ENCODE measurements at places on chromosomes 12 and 14. TPM values are rescaled to one million over a fixed set of nuclear protein-coding genes. Genes with fewer than 3 reads are reported as not detected.

MYF6 gene
- not detected for total RNA-seq

- H3K4me3 ChIP-seq, result peak overlapping the region; percentile 56
- DNase-seq, result peak; percentile 94
These were observed 4.9 kb downstream of the ZNF385A start for GRCh38 chr12:54379398-54380201.

DNA sequence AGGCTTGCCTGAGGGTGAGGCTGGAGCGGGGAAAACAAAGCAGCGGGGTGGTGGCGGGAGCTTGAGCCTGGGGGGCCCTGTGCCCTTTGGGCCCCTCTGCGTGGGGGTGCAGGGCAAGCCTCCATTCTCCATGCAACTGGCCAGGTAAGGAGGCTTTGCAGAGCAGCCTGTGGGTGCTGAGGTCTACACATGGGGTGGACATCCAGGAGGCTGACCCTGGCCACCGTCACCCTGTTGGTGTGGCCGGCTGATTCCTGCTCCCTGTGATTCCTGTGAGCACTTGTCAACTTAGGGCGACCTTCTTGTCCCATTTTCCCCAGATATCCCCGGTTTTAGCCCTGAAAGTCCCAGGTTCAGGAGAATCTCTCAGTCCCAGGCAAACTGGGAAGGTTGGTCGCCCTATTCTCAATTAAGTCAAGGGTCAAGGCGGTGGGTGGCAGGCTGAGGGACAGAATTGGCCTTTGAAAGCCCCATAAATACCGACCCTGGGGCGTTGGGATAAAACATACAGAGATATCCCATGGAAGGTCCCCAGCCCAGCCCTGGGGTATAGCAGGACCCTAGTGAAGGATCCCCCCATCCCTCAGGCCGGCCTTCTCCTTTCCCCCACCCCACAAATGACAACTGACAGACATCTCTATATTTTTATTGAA lies 70.5 kb downstream of the PRIMA1 start:
- H3K27ac ChIP-seq, result no peak overlapping the region
- DNase-seq, result no peak
- no peaks in the 10 kb centered on the region for H3K36me3 ChIP-seq
- H3K27me3 ChIP-seq, result no peaks in the 10 kb centered on the region
- H3K4me1 ChIP-seq, result no peaks in the 10 kb centered on the region

DNA sequence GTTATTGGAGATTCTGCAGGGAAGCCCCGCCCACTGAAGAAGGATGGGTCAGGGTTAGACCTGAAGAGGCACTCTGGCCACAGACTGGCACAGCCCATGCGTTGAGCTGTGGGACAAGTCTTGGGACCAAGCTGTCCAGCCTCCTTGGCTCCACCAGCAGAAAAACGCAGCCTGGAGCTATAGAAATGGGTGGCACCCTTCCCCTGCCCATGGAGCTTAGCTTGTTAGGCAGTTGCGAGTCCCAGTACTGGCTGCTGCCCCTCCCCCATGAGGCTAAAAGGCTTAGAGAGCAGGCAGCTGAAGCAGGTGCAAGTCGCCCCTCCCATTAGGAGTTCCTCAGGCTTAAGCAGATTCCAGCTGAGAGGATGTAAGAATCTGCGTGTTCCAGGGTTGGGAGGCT lies 1124.0 kb upstream of the TMEM132C start:
- DNase-seq, result no peak
- H3K4me1 ChIP-seq, result no peaks in the 10 kb centered on the region
- H3K36me3 ChIP-seq, result no peaks in the 10 kb centered on the region
- H3K27me3 ChIP-seq, result no peaks in the 10 kb centered on the region

DNA sequence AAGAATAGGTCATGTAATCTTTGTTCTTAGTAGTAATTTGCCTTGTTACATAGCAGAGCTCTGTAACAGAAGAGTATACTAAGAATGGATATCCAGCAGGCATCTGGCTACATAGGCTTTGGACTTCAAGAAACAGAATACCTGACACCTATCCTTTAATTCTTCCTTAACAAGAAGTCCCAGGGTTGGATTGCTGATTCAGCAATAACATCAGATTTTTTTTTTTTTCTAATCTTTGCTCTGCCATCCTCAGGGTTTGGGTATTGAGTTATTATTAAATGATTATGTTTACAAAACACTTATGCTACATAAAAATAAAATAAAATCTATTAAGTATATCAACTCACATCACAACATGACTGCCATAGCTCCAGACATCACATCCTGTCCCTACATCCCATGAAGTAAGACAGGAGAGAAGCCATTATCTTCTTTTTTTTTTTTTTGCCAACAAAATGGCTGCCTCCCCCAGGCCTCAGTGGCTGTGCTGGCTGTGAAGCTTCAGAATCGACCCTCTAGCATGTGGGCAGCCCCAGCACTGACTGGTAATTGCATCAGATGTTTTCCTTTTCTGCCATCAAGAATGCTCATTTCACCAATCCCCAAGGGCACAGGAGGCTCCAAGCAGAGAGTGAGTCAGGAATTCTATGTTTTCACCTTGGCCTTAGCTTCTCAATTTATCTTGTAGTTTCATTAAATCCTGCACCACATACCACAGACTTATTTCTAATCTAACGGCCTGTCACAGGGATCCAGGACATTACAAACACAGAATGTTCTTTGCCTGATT lies 186.2 kb downstream of the DICER1 start:
- H3K36me3 ChIP-seq, result no peaks in the 10 kb centered on the region
- H3K27me3 ChIP-seq, result no peaks in the 10 kb centered on the region
- DNase-seq, result no peak
- H3K4me3 ChIP-seq, result no peak overlapping the region
- H3K4me1 ChIP-seq, result no peaks in the 10 kb centered on the region

GRCh38 chr12:121079736-121080272 lies 40.8 kb upstream of the OASL start:
- H3K4me3 ChIP-seq, result no peak overlapping the region
- no peaks in the 10 kb centered on the region for H3K36me3 ChIP-seq
- no peak for DNase-seq
- no peak overlapping the region for H3K27ac ChIP-seq

DNA sequence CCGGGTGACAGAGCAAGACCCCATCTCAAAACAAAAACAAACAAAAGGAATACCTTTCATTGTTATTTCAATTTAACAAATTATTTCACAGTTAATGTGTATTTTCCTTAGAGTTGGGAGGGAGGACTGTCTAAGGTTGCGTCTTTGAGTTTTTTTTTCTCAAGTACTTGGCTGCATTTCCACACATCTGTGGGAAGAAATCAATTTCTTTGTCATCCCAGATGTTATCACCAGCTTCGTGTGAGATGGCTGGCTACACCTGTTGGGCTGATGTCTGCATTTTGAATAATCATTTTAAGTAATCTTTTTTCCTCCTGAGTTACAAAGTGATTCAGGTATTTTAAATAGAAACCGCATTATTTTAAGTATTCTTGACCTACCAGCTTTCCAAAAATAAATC lies 59.4 kb downstream of the EML1 start:
- H3K4me3 ChIP-seq, result no peak overlapping the region
- no peaks in the 10 kb centered on the region for H3K27me3 ChIP-seq
- H3K27ac ChIP-seq, result no peak overlapping the region
- DNase-seq, result no peak

GPRC5A gene
- 99.1 TPM for total RNA-seq

GRCh38 chr14:59464486-59465315 lies 479 bp downstream of the GPR135 start:
- H3K36me3 ChIP-seq, result no peaks in the 10 kb centered on the region
- H3K27me3 ChIP-seq, result no peaks in the 10 kb centered on the region
- peak; percentile 66 for DNase-seq
- H3K4me3 ChIP-seq, result peak overlapping the region; percentile 82
- peak overlapping the region; percentile 56 for H3K27ac ChIP-seq

DNA sequence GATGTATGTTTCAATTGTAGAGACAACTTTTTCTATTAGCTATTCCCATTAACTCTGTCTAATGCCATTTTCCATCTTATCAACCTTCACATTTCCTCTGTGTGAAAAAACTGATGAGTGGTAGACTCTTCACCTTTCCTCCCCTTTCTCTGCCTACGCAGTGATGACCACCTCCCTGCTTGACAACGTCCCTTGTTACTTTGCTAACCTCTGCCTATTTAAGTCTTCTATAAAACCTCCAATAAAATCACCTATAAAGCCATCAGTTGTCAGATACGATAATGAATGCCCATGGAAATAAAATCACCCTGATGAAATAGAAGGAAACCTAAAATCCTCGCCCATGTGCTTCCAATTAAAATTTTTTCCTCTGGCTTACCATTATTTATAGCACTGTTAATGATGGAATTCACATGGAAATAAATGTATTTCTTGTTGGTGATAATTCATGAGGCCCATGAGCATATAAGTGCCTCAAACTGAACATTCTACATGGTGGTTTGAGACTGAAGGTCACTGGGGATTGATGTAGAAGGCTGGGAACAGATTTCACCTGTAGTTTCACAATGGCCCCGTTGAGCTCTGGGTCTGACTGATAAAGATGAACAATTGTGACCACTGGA lies 1454.0 kb upstream of the SEL1L start:
- H3K36me3 ChIP-seq, result no peaks in the 10 kb centered on the region
- H3K4me3 ChIP-seq, result no peak overlapping the region
- no peaks in the 10 kb centered on the region for H3K4me1 ChIP-seq
- H3K27ac ChIP-seq, result no peak overlapping the region
- no peaks in the 10 kb centered on the region for H3K27me3 ChIP-seq

SCNN1A gene
- 134 TPM for total RNA-seq

GRCh38 chr12:22160396-22161003 lies 114.5 kb downstream of the CMAS start:
- no peaks in the 10 kb centered on the region for H3K36me3 ChIP-seq
- no peak overlapping the region for H3K4me3 ChIP-seq
- no peak for DNase-seq

- H3K27ac ChIP-seq, result no peak overlapping the region
- no peak overlapping the region for H3K4me3 ChIP-seq
These were observed 7.7 kb upstream of the IFNG-AS1 start for GRCh38 chr12:67981287-67982162.

- no peaks in the 10 kb centered on the region for H3K27me3 ChIP-seq
- H3K4me3 ChIP-seq, result no peak overlapping the region
- no peaks in the 10 kb centered on the region for H3K36me3 ChIP-seq
- DNase-seq, result no peak
These were observed 64.1 kb downstream of the RAD51B start for GRCh38 chr14:67883717-67884116.

DNA sequence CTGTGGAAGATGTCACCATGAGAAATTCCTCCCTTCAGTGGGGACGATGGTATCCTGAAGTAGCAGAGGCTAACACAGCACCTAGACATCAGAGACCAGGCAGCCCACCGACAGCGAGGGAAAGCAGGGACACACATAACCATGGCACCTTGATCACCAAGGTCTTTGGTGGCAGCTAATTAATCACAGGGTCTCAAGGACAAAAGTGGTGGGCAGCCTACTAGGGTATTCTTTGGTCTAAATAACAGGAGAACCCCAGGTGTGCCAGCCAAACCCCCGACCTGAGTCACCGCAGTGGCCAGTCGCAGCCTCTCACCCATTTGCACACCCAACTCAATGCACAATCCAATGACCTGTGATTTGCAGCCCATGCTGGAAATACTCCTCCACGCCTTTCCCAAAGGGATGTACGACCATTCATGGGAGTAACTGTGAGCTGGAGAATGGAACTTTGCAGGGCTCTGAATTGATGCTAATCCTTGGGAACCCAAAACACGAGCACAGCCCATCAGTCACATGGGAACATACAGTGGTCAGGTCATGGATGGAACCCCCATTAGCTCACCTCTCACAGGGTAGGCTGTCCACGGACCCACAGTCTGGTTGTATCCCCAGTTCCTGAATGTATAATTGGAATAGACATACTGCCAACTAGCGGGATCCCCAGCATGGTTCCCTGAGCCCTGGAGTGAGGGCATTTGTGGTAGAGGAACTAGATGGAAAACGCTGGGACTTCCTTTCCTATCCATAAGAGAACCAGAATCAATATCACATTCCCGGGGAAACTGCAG lies 58.7 kb upstream of the C14orf180 start:
- DNase-seq, result no peak
- H3K36me3 ChIP-seq, result no peaks in the 10 kb centered on the region
- H3K27me3 ChIP-seq, result no peaks in the 10 kb centered on the region
- H3K4me1 ChIP-seq, result no peaks in the 10 kb centered on the region
- no peak overlapping the region for H3K4me3 ChIP-seq

DNA sequence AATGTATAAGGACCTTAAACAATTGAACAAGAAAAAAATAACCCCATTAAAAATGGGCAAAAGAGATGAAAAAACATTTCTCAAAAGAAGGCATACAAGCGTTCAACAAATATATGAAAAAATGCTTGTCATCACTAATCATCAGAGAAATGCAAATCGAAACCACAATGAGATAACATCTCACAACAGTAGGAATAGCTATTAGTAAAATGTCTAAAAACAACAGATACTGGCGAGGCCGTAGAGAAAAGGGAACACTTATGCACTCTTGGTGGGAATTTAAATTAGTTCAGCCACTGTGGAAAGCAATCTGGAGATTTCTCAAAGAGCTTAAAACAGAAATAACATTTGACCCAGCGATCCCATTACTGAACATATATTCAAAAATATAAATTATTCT lies 769.8 kb upstream of the MGAT4C start:
- no peaks in the 10 kb centered on the region for H3K27me3 ChIP-seq
- no peak for DNase-seq
- H3K4me1 ChIP-seq, result no peaks in the 10 kb centered on the region
- H3K27ac ChIP-seq, result no peak overlapping the region
- no peak overlapping the region for H3K4me3 ChIP-seq
- no peaks in the 10 kb centered on the region for H3K36me3 ChIP-seq

GRCh38 chr12:124172636-124173035 lies 122.3 kb upstream of the RFLNA start:
- no peak overlapping the region for H3K27ac ChIP-seq
- H3K36me3 ChIP-seq, result no peaks in the 10 kb centered on the region
- H3K27me3 ChIP-seq, result no peaks in the 10 kb centered on the region
- no peak overlapping the region for H3K4me3 ChIP-seq
- DNase-seq, result no peak
- no peaks in the 10 kb centered on the region for H3K4me1 ChIP-seq

DNA sequence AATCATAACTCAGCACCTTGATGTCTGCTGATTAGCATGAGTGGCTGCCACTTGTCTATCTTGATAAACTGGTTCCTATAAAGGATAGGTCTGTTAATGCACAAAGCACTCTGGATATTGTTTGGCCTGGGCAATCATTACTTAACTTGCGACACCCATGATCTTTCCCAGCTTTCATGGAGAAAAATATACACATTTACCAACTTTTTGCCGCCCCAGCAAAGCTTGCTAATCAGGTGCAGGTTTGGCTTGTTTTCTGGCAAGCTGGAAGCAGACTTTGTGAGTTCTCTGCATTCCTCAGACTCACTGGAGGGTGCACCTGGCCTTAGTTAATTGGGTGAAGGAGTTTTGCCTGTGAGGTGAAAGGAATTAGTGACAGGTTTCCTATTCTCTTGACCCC lies 1126.4 kb upstream of the FLRT2 start:
- H3K27ac ChIP-seq, result no peak overlapping the region
- H3K4me1 ChIP-seq, result no peaks in the 10 kb centered on the region
- H3K36me3 ChIP-seq, result no peaks in the 10 kb centered on the region
- no peaks in the 10 kb centered on the region for H3K27me3 ChIP-seq
- H3K4me3 ChIP-seq, result no peak overlapping the region
- no peak for DNase-seq

GRCh38 chr14:60840313-60840712 lies 105.8 kb downstream of the MNAT1 start:
- H3K27me3 ChIP-seq, result no peaks in the 10 kb centered on the region
- no peak overlapping the region for H3K27ac ChIP-seq
- H3K4me1 ChIP-seq, result no peaks in the 10 kb centered on the region
- no peak overlapping the region for H3K4me3 ChIP-seq
- DNase-seq, result no peak

KRT85 gene
- not detected for total RNA-seq

GRCh38 chr14:71855399-71856036 lies 76.7 kb upstream of the RGS6 start:
- peak; percentile 49 for DNase-seq
- no peak overlapping the region for H3K4me3 ChIP-seq
- H3K36me3 ChIP-seq, result no peaks in the 10 kb centered on the region
- no peak overlapping the region for H3K27ac ChIP-seq
- H3K27me3 ChIP-seq, result no peaks in the 10 kb centered on the region
- H3K4me1 ChIP-seq, result no peaks in the 10 kb centered on the region

Measured in Peyer's patch (tissue), 4 donors.